Lung microvascular endothelial cell (primary cell): ENCODE measurements at places on chromosomes 7 and 10. TPM values are rescaled to one million over a fixed set of nuclear protein-coding genes. Genes with fewer than 3 reads are reported as not detected.

- no peak for DNase-seq
These were observed 2.6 kb downstream of the LUC7L2 start for GRCh38 chr7:139362302-139362701.

- no peak for DNase-seq
These were observed 222.3 kb downstream of the SUGCT start for GRCh38 chr7:40356871-40357709.

DNA sequence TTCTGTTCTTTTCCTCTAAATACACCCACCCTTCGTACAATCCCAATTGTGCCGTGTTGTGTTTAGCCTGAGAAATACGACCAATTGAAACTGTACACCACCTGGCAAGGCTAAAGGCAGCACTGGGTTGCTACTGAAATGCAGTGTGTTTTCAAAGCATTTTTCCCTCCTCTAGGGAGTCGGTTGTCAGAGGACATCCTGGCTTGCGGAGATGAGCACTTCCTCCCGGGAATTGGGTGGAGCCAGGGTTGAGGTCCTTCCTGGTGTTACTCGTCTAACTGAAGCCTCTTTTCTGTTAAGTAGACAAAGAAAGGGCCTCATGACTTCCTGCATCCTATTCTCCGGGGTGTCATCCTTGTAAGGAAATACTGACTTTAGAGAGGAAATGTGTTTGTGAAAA is 133.5 kb downstream of the MTPAP start:
- DNase-seq: peak; percentile 61

- DNase-seq: no peak
These were observed 245.2 kb upstream of the PRSS58 start for GRCh38 chr7:142503036-142503435.

DNA sequence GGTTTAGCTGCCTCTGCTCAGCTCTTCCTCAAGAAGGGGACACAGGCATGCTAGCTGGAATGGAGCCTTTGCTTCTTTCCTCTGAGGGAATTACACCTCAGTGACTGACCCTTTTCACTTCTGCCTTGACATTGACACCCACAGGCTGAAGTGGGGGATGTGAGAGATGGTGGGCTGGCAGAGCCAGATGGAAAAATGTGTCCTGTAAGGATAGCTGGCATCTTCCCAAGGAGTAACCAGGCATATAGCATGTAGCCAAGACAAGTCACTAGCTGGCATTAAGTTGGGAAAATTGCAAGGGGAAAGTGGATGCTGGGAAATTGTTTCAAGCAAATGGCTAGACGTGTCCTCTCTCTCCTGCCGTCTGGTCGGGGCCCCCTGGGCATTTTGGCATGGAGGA is 19.9 kb downstream of the STMP1 start:
- DNase-seq: no peak

DNA sequence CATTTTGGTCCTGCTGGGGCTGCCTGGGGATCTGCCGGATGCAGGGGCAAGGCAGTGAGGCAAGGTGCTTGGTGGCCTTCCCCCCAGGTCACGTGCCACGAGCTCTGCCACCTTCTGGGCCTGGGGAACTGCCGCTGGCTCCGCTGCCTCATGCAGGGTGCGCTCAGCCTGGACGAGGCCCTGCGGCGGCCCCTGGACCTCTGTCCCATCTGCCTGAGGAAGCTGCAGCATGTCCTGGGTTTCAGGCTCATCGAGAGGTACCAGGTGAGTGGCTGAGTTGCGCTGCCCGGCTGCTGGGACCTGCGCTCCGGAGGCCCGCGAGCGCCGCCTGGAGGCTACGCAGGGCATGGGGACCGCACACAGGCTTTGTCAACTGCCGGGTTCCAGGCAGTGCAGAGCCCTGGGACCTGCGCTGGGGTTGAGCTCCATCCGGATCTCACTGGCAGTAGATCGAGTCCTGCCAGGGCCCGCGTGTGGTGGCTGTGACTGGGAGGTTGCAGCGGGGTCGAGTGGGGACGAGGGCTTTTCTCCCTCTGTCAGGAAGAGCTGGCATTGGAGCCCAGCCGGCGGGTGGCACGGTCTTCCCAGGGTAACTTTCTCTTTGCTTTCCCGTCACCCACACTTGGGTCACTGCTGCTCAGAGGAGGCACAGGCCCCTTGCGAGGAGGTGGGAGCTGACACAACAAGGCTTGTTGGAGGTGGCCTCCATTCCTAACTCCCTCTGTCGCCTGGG is 21.7 kb downstream of the AMZ1 start:
- peak; percentile 81 for DNase-seq

DNA sequence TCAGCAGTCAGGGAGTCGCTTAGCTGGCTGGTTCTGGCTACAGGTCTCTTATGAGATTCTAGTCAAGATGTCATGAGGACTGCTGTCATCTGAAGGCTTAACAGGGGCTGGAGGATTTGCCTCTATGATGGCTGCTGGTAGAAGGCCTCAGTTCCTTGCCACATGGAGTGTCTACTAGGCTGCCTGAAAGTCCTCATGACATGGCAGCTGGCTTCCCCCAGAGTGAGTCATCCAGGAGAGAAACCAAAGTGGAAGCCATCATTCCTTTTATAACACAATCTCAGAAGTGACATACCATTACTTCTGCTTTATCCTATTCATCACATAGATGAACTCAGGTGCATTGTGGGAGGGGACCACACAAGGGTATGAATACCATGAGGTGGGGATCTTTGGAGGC is 75.1 kb downstream of the EXOC6 start:
- DNase-seq: no peak

- no peak for DNase-seq
These were observed 165.4 kb downstream of the SUGCT start for GRCh38 chr7:40300146-40300670.

- DNase-seq: peak; percentile 96
These were observed 3.2 kb downstream of the MAFK start for GRCh38 chr7:1533547-1534329.

DNA sequence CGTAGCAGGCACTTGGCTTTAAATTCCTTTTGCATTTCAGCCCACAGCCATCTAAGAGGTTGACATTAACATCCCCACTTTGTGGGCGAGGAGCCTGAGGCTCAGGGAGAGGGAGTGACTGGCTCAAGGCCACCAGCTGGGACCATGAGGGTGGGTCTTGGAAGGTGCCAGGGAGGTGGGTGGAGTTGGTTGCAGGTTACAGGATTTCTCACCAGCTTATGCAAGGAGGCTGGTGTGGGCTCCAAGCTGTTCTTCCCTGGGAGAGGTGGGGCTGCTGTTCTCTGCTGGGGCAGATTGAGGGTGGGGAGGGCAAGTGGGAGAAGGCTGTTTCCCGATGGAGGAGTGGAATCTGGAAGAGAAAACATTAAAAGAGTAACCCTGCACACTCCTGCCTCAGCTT is 14.1 kb upstream of the C10orf95 start:
- no peak for DNase-seq

GRCh38 chr10:130714742-130715467 is 578.7 kb downstream of the GLRX3 start:
- no peak for DNase-seq

DNA sequence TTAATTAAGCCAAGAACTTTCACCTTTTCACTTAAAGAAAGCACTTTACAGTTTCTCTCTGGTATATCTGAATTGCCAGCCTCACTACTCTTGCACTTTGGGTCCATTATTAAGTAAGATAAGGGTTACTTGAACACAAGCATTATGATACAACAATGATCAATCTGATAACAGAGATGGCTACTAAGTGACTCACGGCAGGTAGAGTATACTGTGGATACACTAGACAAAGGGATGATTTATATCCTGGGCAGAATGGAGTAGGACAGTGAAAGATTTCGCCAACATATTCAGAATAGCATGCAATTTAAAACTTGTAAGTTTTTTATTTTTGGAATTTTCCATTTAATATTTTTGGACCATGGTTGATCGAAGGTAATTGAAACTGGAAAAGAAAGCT is 34.3 kb upstream of the ITGB8 start:
- DNase-seq: no peak

GRCh38 chr10:47299611-47300428 is at the start of gene GDF10:
Gene GDF10 (plus strand): TSS chr10:47300197. CDS start chr10:47300652, 455 bp downstream.
- no peak for DNase-seq

DNA sequence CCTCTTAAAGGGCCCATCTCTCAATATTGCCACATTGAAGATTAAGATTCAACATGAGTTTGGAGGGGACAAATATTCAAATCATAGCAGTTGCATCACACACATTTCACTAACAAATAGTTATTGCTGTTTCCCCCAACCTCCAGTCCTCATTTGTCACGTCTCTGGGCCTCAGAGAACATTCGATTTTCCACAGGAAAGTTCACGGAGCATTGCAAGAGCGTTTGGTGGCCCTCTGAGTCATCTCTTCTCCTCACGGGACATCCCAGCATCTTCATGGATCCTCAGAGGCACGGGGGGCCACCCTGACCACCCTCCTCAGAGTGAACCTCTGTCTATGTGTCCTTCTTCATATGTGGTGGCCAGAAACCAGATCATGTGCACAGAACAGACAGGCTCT is 50.3 kb upstream of the CHST15 start:
- no peak for DNase-seq

GRCh38 chr7:120398284-120399000 is 125.5 kb downstream of the KCND2 start:
- no peak for DNase-seq

- DNase-seq: peak; percentile 32
These were observed 6.8 kb upstream of the GJD4 start for GRCh38 chr10:35598379-35598778.

DNA sequence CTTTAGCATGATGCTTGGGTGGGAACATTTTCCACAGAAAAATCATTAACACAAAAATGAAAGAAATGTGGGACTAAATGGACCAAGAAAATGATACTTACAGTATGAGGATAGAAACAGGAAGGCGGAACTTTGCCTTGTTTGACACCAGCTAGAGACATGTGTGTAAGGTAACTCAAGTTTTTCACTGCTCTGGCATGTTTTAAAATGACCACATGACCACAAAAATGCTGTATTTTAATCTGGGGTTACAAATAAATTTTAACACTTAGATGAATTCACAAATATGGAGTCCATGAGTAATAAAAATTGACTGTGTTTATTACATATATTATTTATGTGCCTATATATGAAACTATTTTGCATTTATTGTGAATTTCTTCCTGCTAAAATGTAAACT is 100.9 kb upstream of the PHYHIPL start:
- DNase-seq: no peak

DNA sequence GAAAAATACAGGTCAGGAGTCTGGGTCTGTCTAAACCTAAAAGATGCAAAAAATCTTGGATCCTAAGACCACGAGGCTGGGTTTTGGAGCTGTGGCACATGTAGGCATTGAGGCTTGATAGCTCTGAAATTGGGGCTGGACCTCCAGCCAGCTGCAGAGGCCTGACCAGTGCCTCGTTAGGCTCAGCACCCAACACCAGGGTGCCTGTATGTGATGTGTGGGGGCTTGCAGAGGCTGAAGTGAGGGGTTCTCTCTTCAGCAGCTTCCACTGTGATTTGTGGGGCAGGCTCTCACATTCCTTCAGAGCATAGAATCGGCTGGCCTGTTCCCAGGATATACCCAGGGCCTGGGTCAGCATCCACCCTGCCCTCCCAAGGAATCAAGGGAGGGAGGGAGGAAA is 247.8 kb downstream of the BUB3 start:
- no peak for DNase-seq

GRCh38 chr7:47453093-47454061 is 128.5 kb downstream of the TNS3 start:
- DNase-seq: peak; percentile 92

GRCh38 chr10:104487794-104488438 is 134.3 kb downstream of the CFAP58 start:
- no peak for DNase-seq

The HHEX gene
- 38.8 and 62.1 TPM in 2 replicates for total RNA-seq

The VWA2 gene
- not detected in 2 replicates for total RNA-seq

The KAZALD1 gene
- under 0.01 and 0.44 TPM in 2 replicates for total RNA-seq

The NUTM2A gene
- under 0.01 and 0.20 TPM in 2 replicates for total RNA-seq

The STOX1 gene
- 0.20 and 0.22 TPM in 2 replicates for total RNA-seq

The UCMA gene
- total RNA-seq: not detected in 2 replicates

The MOSPD3 gene
- total RNA-seq: 5.2 and 5.4 TPM in 2 replicates

The CYP26C1 gene
- 0.44 and 1.6 TPM in 2 replicates for total RNA-seq

The PRRT4 gene
- total RNA-seq: not detected in 2 replicates

The ABCC2 gene
- 0.44 and 0.60 TPM in 2 replicates for total RNA-seq
